Cerebellar nuclear complex (tissue), 1 donor: ENCODE measurements at places on chromosomes 4 and X.
A peak's percentile ranks its signal among the peaks of the same experiment; 100 is the strongest.

GRCh38 chr4:78370631-78371372, 180.8 kb upstream of the ANXA3 start:
- DNase-seq, result no peak

DNA sequence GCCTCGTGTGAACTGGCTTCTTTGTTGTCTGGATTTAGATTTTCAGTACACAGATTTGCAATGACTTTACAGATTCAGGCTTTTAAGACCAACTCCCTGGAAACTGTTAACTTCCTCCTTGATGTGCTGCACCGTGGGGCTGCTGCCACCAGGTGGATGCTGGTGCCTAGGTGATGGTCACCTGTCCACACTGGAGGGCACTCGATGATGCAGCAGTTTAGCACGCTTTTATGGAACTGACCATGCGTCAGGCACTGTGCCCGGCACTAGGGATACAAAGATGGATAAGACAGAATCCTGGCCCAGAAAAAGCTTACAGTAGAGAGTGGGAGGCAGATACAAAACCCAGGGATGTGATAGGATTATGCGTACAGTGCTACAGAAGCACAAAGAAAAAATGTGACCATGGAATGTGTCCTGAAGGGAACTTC, 180.7 kb downstream of the CEP135 start:
- no peak for DNase-seq

GRCh38 chr4:7842384-7843279, 97.0 kb downstream of the AFAP1 start:
- DNase-seq, result no peak

GRCh38 chrX:69138512-69138911, 26.7 kb downstream of the PJA1 start:
- DNase-seq, result no peak

GRCh38 chrX:149487292-149487691, 17.8 kb downstream of the IDS start:
- DNase-seq, result no peak

GRCh38 chr4:30939069-30939468, 218.9 kb downstream of the PCDH7 start:
- DNase-seq, result no peak

GRCh38 chrX:136115904-136116297, 31.4 kb upstream of the FHL1 start:
- no peak for DNase-seq

DNA sequence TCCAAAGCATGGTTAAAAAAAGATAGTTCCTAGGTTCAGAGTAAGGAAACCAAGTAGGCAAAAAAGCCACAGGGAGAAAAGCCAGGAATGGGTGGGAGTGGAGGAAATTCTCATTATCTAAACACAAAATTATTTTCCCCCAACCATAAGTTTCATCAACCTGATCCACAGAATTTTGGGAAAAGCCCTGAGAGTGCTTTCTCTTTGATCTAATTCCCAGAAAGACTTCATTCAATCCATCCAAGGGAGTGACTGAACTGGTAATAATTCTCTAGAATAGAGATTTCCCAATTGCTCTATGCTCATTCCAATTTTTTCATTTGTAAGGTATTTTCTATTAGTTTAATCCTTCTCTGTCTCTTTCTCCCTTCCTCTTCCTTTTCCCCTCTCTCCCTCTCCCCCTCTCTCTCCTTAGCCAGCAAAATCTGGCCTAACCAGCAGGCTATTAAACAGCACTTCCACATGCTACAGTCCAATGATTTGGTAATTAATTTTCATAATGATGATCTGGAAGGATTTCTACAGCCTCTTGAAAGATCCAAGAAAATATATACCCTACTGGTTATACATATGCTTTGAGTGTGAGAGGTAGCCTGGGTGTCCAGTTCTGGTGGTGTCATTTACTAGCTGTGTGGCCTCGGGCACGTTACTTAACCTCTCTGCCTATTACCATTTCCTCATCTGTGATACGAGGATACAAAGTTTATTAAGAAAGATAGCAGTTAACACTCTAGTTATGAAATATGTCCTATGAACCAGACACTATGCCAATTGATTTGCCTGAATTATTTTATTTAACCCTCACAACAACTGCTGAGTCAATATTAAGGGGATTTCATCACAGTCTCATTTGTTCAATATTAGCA, 251.5 kb upstream of the RASGEF1B start:
- DNase-seq, result peak; percentile 83

DNA sequence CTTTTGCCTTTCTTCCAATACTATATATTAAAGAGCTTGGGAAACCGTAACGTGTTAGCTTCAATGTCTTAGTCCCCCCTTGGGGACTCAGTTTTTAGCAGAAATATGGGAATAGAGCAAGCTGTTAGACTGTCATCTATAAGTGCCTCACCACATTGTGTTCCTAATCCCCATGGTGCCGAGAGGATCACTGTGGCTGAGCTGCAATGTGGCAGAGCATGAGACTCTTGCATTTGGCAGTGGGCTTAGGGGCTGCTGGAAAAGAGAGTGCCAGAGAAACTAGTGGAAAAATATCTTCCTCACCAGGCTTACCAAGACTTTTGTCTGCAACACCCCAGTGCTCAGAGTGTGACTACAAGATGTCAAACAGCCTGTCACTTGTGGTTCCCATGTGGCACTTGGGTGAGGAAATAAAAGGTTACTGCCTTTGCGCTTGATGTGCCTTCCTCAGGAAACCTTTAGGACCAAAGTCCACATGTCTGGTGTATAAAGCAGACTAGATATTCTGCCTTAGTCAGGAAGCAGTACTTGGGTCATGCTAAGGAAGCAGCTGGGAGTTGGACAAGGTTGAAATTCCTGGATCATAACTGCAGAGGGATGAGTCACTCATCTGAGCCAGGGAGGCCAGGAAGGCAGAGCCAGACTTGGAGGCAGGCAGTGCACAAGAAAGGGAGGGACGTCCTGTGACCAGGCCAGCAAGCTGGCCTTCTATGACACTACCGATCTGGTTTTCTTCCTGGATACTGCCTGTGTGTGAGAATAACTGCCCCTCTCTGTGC, 9.7 kb upstream of the MAGEA4 start:
- no peak for DNase-seq

GRCh38 chr4:21011106-21011505, 310.8 kb downstream of the PACRGL start:
- DNase-seq, result no peak

DNA sequence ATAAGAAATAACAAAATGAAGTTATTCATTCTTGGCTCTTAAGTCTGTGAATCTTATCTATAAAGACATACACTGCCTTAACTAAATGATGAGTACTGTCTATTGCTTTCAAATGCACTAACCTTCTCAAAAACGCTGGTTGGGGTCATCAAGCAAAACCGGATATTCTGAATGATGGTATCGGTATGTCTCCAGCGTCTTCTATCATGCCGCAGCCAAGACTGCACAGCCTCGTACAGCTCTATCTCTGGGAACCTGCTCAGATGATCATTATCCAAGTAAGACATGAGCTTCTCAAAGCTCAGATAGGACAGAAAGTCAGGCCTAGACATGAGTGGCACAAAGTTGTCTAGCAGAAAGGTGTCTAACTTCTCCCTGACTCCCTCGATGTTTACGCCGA, 21.1 kb downstream of the KLHL15 start:
- no peak for DNase-seq

DNA sequence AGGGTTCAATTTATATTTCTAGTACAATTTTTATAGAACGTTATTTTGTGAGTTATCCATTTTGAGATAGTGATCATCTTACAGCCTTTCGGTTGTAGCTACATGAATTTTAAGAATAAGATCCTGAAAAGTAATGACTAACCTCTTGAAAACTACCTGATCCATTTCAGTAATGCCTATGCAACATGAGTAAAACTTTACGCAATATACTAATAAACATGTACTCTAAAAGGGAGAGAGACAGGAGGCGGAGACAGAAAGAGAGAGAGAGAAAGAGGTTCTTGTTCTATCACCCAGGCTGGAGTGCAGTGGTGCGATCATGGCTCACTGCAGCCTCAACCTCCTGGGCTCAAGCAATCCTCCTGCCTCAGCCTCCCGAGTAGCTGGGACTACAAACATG, 816.1 kb downstream of the CCSER1 start:
- DNase-seq, result no peak

- no peak for DNase-seq
Measured at GRCh38 chrX:67334323-67334722, 209.5 kb upstream of the AR start.
